NCI-H2171 (cell line): ENCODE measurements at places on chromosomes 7 and 10.

DNA sequence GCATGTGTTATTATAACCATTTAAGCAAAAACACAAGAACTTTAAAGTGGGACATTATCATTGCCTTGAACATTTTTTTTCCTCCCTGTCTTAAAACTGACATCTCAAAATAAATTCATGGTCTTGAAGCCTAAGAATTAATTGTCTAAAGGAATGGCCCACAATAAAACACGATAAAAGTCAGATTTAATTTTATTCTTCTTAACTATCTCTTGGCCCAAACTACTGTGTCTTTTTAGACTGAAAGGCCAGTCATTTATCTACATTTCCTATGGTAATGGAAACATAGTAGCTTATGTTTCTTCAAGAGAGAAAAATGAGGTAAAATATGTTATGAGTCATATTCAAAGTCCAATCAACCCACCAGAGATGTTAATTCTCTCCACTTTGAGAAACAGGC lies 24.4 kb upstream of the ETV1 start:
- no peak for DNase-seq

GRCh38 chr7:77205706-77206105 lies 6.1 kb upstream of the FGL2 start:
- no peak for DNase-seq

DNA sequence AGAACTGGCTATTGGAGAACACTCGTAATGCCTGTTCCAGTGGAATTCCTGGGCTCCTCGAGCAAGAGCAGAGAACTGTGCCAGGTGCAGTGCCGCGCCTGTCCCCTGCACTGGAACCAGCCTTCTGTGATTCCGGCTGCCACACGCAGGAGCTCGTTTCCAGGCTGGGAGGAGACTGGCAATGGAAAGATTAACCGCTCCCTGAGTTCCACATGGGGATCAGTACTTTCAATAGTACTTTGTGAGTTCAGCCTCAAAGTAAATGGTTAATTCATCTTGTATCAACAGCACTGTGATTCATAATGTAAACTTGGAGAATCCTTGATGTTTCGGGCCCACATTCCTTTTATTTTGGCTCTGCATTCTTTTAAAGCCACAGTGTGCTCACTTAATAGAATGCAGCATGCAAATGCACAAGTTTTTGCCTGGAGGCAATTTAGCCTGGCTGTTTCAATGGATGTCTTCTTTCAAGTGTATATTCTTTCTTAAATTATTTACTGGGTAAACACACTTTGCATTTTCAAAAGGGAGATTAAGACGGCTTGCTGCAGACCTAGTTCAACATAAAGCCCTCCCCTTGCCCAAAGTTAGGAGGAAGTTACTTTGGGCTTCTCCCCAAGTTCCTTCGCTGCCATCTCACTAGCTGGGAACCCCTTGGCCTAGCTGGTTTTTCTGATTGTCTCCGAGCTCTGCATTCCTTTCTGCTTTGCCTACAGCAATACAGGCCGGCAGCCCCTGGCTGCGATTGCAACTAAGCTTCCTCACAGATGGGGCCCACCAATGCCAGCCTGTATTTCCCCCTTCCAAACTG lies 138.1 kb upstream of the TCF7L2 start:
- DNase-seq: no peak

DNA sequence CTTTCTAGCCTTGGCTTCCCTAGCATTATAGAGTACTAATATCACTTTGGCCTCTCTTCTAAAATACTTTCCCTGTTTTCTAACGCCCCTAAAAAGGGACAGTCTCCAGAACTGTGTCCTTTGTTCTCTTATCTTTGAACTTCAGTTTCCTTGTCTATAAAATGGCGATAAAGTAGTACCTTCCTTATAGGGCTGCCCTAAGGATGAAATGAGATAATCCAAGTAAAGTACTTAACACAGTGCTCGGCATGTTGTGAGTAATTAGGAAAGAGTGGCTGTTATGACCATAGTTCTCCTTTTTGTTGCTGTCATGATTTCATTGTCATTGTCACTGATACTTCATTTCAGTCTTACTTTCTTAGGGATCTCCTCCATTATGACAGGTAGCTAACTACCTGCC lies 114.7 kb downstream of the EXOC4 start:
- DNase-seq: no peak

DNA sequence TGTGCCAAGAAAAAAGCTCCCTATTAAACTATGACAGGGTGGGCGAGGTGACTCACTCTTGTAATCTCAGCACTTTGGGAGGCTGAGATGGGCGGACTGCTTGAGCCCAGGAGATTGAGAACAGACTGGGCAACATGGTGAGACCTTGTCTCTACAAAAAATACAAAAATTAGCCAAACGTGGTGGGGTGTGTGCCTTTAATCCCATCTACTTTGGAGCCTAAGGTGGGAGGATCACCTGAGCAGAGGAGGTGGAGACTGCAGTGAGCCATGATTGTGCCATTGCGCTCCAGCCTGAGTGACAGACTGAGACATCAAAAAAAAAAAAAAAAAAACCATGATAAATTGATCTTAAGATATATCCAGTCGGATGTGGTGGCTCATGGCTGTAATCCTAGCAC lies 11.5 kb downstream of the POLR3A start:
- no peak for DNase-seq

DNA sequence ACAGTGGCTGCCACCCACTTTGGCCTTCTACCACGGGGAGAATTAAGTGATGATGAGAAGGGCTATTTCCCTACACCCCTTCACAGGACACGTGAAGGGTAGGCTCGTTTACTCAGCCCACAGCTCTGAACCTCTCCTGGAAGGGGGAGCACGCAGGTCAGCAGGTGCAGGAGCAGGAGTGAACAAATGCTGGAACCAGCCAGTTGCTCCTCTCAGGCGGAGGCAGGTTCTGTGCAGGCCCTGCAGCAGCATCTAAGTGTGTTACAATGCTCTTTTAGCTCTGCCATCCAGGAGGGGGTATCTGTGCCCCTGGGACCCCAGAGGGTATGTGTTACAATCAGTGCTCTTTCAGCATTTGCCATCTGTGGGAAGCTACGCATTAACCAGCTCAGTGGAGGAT lies 61.2 kb downstream of the AHR start:
- no peak for DNase-seq

DNA sequence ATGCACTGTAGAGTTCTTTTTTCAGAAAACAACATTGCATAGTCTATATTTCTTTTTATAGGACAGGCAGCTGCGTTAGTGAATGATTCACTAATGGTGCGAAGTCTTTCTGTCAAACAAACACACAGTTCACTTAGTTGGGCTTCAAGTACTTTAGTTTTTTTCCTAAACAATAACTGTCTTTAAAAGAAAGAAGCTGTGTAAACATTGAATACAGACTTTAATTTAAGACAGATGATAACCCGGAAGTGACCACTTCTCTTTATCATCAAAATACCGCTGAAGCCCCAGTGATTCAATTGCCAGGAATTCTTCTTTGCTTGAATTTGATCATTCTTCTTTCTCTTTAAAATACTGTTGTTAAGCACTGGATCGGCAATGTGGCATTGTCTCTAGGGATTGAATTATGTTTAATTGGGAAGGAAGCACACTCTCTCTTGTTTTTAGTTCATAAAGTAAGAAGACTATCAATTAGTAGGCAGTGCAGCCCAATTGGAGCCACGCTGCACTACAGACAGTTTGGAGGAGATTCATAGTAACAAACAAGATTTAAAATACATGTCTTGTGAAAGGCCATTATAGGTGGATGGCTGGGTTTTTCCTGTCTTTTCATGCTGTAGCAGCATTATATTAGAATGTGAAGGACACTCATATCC lies 30.4 kb downstream of the CNTNAP2 start:
- no peak for DNase-seq
